KBM-7 (cell line): ENCODE measurements at places on chromosomes 12 and 14.

- DNase-seq, result no peak
These were observed 27.8 kb downstream of the HIP1R start for GRCh38 chr12:122862872-122863701.

DNA sequence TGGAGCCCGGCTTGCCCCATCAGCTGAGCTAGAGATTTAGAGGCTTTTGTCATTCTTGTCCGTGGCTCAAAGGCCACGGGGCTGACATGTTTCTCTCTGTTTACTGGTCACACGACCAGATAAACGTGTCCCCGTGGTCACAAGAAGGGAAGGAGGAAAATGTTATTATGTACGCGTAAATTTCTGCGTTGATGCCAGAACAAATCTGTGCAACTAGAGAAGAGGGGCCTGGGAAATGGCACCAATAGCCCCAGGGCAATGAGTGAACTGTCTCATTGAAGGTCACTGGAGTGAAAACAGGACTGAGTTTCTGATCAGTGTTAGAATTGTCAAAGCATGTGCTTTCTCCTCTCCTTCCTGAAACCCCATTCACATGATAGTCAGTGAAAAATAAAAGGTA, 25.3 kb downstream of the OAS2 start:
- no peak for DNase-seq

- peak; percentile 90 for DNase-seq
These were observed 163.6 kb upstream of the PLEKHG7 start for GRCh38 chr12:92539110-92539749.

DNA sequence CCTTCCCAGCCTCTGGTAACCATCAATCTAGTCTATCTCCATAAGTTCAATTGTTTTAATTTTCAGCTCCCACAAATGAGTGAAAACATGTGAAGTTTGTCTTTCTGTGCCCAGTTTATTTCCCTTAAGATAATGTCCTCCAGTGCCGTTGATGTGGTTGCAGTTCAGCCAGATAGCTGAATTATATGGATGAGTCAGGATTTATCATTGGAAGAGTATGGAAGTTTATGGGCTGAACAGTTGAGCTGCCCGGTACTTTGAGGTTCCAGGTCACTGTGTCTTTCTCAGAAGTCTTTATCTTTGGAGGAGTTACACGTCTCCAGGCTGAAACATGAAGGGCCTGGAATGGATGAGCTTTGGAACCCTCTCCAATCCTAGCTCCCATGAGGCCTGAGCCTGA, 120.1 kb downstream of the ASCL4 start:
- no peak for DNase-seq

DNA sequence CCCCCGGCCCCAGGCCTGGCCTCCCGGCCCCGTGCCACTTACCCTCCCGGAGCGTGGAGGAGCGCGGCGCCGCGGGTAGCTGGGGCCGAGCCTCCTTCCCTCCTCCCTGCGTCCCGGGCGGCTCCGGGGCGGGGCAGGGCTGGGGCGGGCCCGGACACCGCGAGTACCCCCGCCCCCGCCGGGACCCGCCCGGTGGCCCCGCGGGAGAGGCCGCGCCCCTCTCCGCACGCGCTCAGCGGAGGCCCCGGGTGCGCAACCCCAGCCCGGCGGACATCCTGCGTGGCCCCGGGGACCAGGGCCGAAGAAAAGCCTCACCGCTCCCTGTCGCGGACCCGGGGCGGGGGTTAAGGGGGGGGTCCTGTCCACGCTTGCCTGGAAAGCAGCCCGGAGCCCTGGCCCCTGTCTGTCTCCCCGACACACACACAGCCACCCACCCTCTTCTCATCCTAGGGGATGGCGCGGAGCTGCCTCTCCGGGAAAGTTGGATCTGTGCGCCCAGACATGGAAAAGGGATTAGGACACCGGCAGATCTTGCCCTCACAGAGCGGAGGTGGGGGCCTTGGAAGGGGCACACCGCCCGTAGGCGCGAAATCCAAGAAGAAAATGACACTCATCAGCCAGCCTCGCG, at the start of gene SYNE3:
TSS of gene SYNE3 (minus strand) at position 97 of the 628 bp plus-strand sequence. CDS start 40,829 bp downstream, outside the sequence.
- no peak for DNase-seq

- no peak for DNase-seq
These were observed 15.1 kb downstream of the PIGH start for GRCh38 chr14:67584978-67585377.

DNA sequence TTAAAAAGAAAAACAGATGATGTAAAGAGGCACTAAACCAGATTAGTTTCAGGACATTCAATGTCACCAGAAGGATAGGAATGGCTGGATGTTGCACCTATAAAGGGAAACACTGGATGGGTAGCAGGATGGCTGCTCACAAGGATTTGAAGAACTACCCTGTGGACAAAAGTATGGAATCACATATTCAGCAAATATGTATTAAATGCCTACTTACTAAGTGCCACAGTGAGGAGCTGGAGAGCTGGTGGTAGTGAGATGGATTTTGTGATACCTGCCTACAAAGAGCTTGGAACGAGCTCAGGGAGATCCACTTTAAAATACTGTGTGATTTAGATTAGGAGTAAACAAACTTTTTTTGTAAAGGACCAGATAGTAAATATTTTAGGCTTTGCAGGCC, 316.2 kb downstream of the PAWR start:
- no peak for DNase-seq

DNA sequence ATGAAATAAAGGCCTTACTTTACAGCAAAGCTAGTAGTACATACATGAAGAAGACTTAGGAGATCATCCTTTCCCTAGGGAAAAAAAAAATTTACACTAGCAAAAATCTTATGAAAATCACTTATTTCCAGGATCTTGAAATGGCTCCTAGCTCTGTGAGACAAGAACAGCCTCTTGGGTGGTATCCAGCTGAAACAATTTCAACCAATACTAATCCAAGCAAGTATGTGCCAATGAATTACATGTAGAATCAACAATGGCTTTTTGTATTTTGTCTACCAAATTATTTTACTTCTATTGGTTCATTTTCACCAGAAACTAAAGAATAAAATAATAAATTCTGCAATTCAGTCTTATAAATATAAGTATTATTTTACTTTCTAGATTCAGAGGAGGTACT, 2.7 kb upstream of the SLCO1A2 start:
- DNase-seq, result no peak

GRCh38 chr14:97106166-97106565, 309.0 kb downstream of the VRK1 start:
- DNase-seq, result no peak

DNA sequence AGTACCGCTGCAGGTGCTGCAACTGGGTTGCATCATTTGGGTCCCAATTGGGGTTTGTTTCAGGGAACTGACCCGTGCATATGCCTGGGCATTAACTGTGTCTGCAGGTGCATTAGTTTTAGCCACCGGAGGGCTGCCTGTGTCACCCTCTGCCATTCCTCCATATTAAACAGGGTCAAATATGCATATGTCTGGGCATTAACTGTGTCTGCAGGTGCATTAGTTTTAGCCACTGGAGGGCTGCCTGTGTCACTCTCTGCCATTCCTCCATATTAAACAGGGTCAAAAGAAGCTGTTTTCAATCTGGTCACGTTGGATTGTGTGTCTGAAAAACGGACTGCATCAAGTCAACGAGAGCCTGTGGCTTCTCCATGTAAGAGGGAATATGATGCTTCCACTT, 1317.0 kb downstream of the TMEM121 start:
- DNase-seq, result no peak

DNA sequence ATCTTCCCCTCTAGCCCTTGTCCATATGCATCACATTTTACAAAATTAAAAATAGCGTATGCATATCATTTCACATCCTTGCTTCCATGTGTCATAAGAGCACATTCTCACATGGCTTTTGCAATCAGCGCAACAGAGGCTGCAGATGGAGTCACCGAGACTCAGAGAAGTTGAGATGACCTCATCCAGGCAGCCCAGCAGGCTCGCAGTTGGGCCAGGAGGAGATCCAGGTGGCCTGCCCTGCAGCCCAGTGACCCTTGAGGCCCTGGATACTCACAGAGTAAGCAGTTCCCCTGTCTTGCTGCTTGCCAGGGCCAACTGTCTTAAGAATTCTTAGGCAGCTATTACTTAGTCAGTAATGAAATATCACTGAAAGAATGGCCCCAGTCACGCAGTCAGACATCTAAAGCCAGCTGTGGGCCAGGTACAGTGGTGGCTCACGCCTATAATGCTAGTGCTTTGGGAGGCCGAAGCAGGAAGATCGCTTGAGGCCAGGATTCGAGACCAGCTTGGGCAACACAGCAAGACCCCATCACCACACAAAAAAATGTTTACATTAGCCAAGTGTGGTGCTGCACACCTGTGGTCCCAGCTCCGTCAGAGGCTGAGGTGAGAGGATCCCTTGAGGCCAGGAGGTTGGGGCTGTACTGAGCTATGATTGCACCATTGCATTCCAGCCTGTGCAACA, 9.1 kb downstream of the CAMKK2 start:
- DNase-seq, result no peak

- DNase-seq, result no peak
These were observed 42.8 kb upstream of the CRADD start for GRCh38 chr12:93634416-93634815.

DNA sequence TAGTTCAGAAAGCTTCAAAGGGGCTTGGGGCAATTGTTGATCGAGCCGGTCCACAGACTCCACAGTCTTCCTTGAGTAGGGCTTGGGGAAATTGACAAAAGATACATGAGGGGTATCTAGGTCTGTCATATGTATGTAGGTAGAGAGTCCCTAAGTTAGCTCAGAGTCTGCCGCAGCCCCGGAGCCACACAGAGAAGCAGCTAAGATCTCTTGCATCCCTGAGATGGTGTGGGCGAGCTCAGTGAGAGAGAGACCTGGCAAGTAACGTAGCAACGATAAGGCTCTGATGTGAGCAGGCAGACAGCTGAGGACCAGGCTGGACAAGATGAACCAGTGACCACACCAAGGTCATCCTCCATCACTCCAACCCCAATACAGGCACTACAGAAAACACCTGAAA, 297.6 kb downstream of the TMEM132D start:
- no peak for DNase-seq
